ENCODE measurements at places on chromosomes 11 and 22.

- no peak for DNase-seq
Observed at GRCh38 chr22:17638182-17638431, 450 bp upstream of the BCL2L13 start.

GRCh38 chr11:133388975-133389568 is 143.2 kb downstream of the OPCML start:
- no peak for DNase-seq

- no peak for DNase-seq
Observed at GRCh38 chr11:45082744-45083543, 63.5 kb upstream of the PRDM11 start.

DNA sequence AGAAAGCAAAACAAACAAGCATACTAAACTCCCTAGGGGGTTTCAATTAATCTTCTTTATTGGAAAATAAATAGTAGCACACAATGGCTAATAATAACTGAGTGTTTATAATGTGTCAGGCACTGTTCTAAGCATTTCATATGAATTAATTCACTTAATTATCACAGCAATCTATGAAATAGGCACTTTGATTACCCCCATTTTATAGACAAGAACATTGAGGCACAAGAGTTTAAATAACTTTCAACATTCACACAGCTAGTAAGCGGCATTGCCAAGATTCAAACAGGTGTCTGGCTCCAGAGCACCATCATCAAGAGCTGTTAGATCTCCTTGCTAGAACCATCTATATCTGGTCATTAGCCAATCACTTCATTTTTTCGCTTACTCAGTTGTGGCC is 43.1 kb downstream of the PRCP start:
- no peak for DNase-seq

DNA sequence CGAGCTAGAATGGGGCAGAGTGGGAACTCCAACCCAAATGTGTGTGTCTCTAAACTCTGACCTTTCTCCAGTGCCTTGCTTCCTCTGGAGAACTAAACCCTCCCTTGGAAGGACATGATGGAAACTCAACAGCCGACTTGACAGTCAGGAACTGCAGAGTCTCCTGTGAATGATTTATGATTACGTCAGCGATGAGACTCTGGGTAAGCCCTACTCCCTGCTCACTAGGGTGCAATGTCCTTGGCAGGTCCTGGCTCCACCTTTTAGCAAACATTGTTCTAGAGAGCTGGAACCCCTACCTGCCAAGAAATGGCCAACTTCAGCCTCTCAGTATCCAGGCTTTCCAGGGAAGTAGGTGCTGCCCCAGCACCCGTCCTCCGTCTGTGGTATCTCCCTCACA is 96.1 kb upstream of the CD82 start:
- DNase-seq: no peak

DNA sequence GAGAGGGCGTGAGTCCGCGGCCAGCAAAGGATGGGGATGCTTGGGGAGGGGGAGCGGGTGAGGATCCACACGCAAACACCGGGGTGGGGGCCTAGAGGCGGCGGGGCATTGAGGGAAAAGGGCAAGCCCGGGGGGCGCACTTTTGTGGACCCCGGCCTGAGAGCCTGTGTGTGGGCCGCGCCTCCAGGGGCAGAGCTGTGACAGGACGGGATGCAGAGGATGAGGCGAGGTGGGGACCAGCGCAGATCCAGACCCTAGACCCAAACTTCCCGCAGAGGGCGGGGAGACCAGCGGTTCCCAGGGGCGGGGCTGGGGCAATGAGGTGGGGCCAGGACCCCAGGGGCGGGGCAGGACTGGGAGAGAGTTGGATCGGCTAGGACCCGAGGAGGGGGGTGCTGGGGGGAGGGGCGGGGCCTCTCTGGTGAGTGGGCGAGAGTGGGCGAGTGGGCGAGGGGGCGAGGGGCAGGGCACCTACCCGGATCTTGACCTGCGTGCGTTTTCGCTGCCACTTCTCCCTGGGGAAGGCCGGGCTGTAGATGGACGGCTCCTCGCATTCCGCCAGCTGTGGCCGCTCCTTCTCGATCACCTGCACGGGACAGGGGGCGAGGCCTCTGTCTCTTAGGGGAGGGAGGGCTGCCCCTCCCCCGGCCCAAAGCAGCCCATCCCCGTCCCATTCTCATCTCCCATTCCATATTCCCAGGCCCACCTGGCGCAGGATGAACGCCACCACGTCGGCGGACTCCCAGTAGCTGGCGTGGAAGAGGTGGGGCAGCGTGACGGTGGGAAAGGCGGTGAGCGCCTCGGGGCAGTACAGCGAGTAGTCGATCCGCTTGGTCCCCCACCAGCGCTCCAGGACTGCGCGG is 10.6 kb downstream of the PITPNM1 start:
- DNase-seq: no peak
